GM12878 (cell line): ENCODE measurements at places on chromosomes 3 and 15. TPM values are rescaled to one million over a fixed set of nuclear protein-coding genes. Genes with fewer than 3 reads are reported as not detected.

- H3K27me3 ChIP-seq: no peaks in the 10 kb centered on the region; the same call in 1 of the 2 replicates
- no peak overlapping the region for H3K27ac ChIP-seq
- no peaks in the 10 kb centered on the region for H3K36me3 ChIP-seq
- DNase-seq: no peak
- H3K4me3 ChIP-seq: no peak overlapping the region
Observed at GRCh38 chr3:64213962-64214379, 11.3 kb downstream of the PRICKLE2 start.

- no peaks in the 10 kb centered on the region for H3K36me3 ChIP-seq
- no peak overlapping the region for H3K4me3 ChIP-seq
- H3K27ac ChIP-seq: no peak overlapping the region
- DNase-seq: no peak
- no peaks in the 10 kb centered on the region for H3K4me1 ChIP-seq
- H3K27me3 ChIP-seq: no peaks in the 10 kb centered on the region
Observed at GRCh38 chr15:48888191-48888590, 10.3 kb downstream of the EID1 start.

The BNC1 gene
- not detected in 2 replicates for total RNA-seq

GRCh38 chr3:55442861-55443260 is 44.2 kb downstream of the WNT5A start:
- no peak for DNase-seq
- no peaks in the 10 kb centered on the region for H3K36me3 ChIP-seq
- no peaks in the 10 kb centered on the region; the same call in 1 of the 2 replicates for H3K27me3 ChIP-seq

DNA sequence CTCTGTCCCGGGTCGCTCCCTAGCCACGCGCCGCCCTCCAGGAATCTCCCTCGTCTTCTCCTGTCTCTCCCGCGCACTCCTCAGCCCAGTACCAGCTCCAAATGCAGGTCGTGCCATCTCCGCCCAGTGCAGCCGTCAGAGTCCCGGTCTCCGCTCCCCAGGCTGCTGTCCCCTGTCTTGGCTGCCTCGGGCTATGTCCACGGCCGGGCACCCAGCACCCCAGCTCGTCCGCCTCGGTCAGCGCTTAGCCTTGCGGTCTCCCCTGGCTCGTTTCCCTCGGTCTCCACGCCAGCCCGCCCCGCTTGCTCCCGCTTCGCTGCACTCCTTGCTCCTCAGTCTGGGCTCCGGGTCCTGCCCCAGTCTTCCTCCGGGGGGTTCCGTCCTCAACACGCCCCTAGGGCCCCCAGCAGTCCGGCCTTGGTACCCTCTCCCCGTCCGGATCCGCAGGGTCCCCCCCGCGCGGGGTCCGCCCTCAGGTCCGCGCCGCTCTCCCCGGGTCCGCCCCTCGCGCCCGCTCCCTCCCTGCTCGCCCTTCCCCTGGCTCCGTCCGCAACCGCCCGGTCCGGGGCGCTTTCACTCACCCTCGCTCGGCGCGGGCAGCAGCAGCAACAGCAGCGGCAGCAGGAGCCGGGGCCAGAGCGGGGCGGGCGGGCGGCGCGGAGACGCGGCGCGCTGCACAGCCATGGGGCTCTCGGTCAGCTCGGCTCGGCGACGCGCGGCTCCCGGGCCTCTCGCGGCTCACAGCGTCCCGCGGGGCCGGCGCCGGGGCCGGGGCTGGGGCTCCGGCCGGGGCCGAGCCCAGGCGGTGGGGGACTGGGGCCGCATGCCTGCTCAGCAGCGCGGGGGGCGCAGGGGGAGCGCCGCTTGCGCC is 462 bp downstream of the IGDCC3 start:
- peaks cover 20% of the 10 kb centered on the region for H3K27me3 ChIP-seq
- no peak overlapping the region for H3K27ac ChIP-seq
- no peaks in the 10 kb centered on the region for H3K4me1 ChIP-seq
- no peak for DNase-seq

DNA sequence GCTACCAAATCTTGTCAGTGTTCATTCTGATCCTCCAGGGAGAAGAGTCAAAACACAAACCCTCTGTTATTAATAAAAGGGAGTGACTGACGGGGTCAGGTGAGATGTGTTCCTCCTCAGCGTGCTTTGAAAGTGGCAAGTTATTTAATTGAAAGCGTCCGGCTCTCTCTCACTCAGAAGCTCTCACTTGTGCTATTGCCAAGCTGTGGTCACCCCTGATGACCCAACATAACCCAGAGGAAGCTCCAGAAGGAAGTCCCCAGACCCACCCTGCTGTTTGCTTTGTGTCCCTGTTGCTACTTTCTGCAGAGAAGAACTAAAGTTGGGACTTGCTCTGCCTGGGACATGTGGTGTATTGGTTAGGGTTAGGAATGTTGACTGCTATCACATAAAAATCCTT is 235.6 kb downstream of the EDEM1 start:
- peaks cover 1% of the 10 kb centered on the region; the same call in 1 of the 2 replicates for H3K4me1 ChIP-seq
- no peak overlapping the region for H3K27ac ChIP-seq
- no peak overlapping the region for H3K4me3 ChIP-seq
- no peaks in the 10 kb centered on the region for H3K27me3 ChIP-seq
- no peaks in the 10 kb centered on the region for H3K36me3 ChIP-seq

The ZNF774 gene
- 1.7 TPM in 2 replicates for total RNA-seq

DNA sequence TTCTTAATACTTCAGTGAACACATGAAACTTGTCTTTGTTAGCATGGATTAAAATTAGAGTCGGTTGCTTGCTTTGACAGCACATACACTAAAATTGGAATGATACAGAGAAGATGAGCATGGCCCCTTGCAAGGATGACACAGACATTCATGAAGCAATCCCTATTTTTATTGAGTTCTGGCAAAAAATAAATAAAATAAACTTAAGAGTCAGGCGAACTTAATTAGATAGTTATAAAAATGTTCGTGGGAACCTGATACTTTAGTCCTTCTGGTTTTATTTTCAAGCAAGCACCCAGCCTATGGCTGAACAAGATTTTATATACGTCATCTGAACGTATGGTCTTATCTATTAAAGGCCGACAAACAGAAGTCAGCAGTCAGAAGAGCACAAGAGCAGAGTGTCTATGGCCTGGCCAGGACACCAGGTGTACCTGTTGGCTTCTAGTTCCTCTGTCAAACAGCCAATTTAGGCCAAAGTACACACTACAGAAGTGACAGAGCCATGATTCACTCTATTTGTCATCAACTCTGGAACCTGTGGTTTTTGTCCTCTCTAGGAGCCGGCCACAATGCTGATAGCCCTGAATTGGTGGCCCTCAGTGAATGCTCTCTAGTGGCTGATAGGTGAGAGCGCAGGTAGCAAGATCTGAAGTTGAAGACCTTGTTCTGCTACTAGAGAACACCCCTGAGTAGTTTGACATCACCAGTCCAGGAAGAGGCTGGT is 64.3 kb downstream of the LEO1 start:
- H3K4me3 ChIP-seq: no peak overlapping the region
- peaks cover 4% of the 10 kb centered on the region for H3K36me3 ChIP-seq
- no peak overlapping the region for H3K27ac ChIP-seq

DNA sequence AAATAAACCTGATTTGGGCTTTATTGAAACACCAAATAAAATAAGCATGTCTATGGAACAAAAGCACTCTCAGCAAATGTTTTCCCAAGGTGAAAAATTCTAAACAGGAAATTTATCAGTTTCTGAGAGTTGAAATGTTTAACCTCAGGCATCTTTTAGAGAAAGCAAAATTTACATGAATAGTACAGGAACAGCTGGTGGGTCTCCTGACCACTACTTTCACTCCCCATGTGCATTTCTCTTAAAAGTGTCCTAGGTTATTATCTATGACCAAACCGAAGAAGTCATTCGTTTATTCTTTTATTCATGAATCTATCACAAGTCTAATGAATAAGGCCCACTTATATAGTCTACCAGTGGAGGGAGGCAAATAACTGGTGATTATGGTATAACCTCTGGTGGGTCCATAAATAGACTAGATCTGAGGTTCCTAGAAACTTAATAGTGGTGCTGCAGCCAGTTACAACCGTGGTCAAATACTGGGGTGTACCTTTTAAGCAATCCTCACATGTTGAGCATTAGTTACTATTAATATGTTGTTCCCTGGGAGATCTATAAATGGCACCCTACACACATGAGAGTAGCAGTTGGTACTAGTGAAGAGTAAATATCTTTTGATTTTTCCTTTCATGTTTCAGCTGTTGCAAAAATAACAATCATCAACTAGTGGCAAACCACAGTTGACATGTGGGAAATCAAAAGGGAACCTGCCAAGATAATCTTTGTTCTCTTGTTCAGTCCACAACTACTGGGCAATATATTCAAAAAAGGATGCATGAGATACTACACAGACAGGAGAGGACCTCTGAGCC is 169.3 kb upstream of the STAC start:
- H3K4me1 ChIP-seq: no peaks in the 10 kb centered on the region
- no peak overlapping the region for H3K27ac ChIP-seq
- no peak for DNase-seq
- no peak overlapping the region for H3K4me3 ChIP-seq

The SPRED1 gene
- total RNA-seq: 0.40 and 0.95 TPM in 2 replicates

- no peaks in the 10 kb centered on the region for H3K27me3 ChIP-seq
- H3K27ac ChIP-seq: no peak overlapping the region
Observed at GRCh38 chr3:160355826-160356225, 43.2 kb downstream of the IFT80 start.

GRCh38 chr15:68431792-68432401 is at the start of gene ITGA11:
ITGA11 (minus strand) TSS chr15:68432163; CDS start chr15:68432066, 97 bp downstream.
- H3K4me3 ChIP-seq: no peak within 1 kb of the TSS
- no peaks in the 10 kb centered on the region for H3K36me3 ChIP-seq
- no peaks in the 10 kb centered on the region for H3K4me1 ChIP-seq
- H3K27me3 ChIP-seq: peaks cover 11% of the 10 kb centered on the region
- no peak for DNase-seq

The WDR93 gene
- total RNA-seq: not detected in 2 replicates

DNA sequence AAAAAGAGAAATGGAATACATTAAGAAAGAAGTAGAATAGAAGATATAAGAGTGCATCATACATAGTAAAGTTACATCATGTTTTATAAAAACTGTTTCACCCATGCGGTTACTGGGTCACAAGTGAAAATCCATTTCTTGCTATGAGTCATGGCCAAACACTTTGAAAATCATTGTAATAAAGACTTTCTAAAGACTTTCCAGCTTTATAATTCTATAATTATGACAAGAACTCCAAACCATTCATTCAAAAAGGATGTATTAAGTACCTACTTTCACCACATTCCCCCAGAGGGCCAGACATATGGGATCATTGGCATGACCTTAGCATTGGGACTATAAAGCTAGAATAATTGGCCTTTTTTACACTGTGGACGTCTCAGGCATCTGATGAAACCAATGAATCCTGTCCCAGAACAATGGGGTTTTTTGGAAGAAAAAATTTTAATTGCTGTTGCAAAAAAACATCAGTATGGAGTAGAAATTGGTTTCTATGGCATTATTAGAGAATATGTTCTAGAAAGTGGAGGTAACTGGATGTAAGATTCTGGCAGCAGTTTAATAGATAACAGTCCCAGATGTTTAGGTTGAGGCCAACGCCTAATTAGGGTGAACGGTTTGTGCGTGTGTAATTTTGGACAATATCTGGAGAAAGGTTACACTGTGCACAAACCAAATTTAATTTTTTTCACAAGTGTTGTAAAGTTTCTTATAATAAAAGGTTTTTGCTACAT is 3.3 kb upstream of the SKIC8 start:
- no peak overlapping the region for H3K4me3 ChIP-seq
- no peaks in the 10 kb centered on the region for H3K36me3 ChIP-seq
- no peaks in the 10 kb centered on the region for H3K27me3 ChIP-seq
- no peak for DNase-seq

DNA sequence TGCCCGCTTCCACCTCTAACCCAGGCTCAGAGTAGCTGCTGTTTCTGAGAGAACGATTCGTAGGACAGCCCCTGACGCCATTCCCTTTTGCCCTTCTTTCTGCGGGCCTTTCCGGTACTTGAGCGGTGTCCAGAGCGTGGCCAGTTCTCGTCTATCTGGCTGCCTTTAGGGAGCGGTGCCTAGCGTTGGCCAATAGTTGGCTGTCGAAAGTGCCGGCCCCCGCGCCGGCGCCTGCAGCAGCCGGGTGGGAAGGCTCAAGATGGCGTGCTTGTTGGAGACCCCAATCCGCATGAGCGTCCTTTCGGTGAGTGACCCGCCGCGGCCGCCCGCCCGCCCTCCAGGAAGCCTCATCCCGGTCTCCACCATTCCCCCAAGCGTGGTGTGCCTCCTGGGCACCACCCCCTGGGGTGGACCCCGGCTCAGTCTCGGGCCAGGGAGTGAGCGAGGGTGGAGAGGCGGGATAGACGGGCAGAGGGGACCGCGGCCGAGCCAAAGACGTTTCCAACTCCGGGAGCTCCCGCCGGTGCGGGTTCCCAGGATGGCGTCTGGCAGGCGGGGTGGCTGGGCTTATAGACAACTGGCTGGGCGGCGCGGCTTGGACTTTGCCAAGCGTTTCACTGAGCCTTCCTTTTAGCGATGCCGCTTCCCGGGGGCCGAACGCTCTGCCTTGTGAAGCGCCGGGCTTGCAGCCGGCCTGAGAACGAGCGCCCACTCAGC is at the start of gene ARMC8:
Gene ARMC8, plus strand, starts transcription at position 6 of the 717 bp plus-strand sequence. Its CDS starts 254 bp downstream, at position 260.
- H3K4me3 ChIP-seq: peak within 1 kb of the TSS; percentile 90
- H3K27me3 ChIP-seq: no peaks in the 10 kb centered on the region
- no peaks in the 10 kb centered on the region for H3K4me1 ChIP-seq

GRCh38 chr15:88992216-88992615 is 79.0 kb upstream of the MFGE8 start:
- H3K4me3 ChIP-seq: no peak overlapping the region
- H3K36me3 ChIP-seq: no peaks in the 10 kb centered on the region
- DNase-seq: no peak
- no peak overlapping the region for H3K27ac ChIP-seq

The ACOX2 gene
- total RNA-seq: 0.16 TPM in 1 of 2 replicates, not detected in the other

DNA sequence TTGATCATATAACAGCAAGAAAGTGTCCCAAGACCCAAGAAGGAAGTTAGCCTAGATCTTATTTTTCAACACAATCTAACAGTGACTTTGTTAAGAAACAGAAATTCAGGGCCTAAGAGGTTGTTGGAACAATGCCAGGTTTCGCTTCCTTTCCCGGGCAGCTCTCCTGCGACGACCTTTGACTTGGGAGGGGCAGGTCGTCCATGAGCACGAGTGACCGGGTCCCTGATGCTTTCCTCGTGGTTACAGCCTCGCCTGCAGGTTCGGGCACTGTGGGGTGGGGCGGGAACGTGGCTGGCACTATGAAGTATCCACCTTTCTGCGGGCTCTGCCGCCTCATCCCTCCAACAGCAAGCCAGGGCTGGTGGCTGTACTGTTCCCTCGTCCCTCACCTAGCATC is 90.1 kb upstream of the RGMA start:
- H3K4me3 ChIP-seq: no peak overlapping the region
- DNase-seq: peak; percentile 8
- no peak overlapping the region for H3K27ac ChIP-seq
- no peaks in the 10 kb centered on the region for H3K36me3 ChIP-seq

GRCh38 chr15:69478259-69478781 is 25.7 kb downstream of the RPLP1 start:
- no peaks in the 10 kb centered on the region for H3K36me3 ChIP-seq
- no peak overlapping the region for H3K4me3 ChIP-seq
- H3K27ac ChIP-seq: no peak overlapping the region
- no peaks in the 10 kb centered on the region for H3K27me3 ChIP-seq
- DNase-seq: no peak
- no peaks in the 10 kb centered on the region for H3K4me1 ChIP-seq

GRCh38 chr15:39030291-39031070 is 465.9 kb upstream of the RASGRP1 start:
- H3K4me1 ChIP-seq: no peaks in the 10 kb centered on the region
- no peak overlapping the region for H3K27ac ChIP-seq
- H3K4me3 ChIP-seq: no peak overlapping the region
- no peaks in the 10 kb centered on the region for H3K27me3 ChIP-seq
- no peaks in the 10 kb centered on the region for H3K36me3 ChIP-seq
- DNase-seq: no peak

GRCh38 chr15:64344651-64345294 is 11.2 kb downstream of the CSNK1G1 start:
- no peak for DNase-seq
- H3K36me3 ChIP-seq: no peaks in the 10 kb centered on the region; the same call in 1 of the 2 replicates
- H3K4me3 ChIP-seq: no peak overlapping the region
- no peaks in the 10 kb centered on the region for H3K27me3 ChIP-seq
